ENCODE measurements at places on chromosomes 16 and 17.

- DNase-seq, result no peak
These were observed 8.0 kb downstream of the BRD7 start for GRCh38 chr16:50360779-50361178.

- no peak for DNase-seq
These were observed 65.5 kb downstream of the IRX5 start for GRCh38 chr16:54996186-54996585.

- peak; percentile 0 for DNase-seq
These were observed 834.3 kb upstream of the CDH8 start for GRCh38 chr16:62870554-62870953.

- no peak for DNase-seq
These were observed 251.9 kb downstream of the SEC14L1 start for GRCh38 chr17:77392376-77393273.

GRCh38 chr17:74822939-74823367 is 36.7 kb downstream of the GRIN2C start:
- no peak for DNase-seq

DNA sequence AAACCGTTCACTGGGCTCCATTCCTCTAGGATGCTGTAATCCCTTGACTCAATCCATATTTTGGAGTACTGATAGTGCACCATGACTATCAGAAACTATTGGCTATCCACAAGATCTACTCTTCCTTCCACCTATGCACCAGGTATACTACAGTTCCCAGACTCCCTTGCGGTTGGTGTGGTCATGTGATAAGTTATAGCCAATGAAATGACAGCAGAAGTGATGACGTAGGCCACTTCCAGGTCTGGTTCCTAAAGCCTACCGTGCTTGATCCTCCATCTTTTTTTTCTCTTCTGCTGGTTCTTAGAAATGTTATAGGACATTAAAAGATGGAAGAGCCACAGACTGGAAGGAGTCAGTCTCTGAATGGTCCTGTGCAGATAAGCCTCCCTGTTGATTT is 278.8 kb upstream of the C16orf82 start:
- no peak for DNase-seq

DNA sequence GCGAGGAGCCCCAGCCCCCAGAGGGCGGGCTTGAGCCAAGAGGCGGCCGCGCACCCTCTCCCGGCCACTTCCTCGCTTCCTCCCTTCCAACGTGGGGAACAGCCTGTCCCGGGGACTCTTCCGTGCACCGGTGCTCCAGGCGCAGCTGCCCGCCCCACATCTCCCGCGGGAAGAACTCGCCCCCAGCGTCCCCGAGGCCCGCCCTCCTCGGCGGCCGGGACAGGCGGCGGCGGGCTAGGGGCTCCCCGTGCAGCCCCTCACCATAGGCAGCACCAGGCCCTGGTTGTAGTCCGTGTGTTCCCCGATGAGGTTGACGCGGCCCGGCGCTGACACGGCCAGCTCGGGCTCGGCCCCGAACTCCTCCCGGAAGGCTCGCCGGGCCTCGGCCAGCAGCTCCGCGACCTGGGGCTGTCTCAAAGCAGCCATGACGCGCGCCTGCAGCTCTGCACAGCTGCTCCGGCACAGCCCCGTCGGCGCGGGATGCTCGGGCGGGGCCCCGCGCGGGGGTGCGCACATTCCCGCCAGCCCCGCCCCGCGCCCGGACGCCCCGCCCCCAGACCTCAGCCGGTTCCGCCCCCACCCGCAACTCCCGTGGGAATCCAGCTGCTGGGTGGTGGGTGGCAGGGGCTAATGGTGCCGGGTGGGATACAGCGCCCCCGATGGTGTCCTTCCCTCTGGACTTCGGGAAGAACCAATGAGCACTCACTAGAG is at the start of gene GALK1:
TSS of gene GALK1 (minus strand) at position 482 of the 711 bp plus-strand sequence. CDS start at position 426, 56 bp downstream.
- DNase-seq, result no peak

DNA sequence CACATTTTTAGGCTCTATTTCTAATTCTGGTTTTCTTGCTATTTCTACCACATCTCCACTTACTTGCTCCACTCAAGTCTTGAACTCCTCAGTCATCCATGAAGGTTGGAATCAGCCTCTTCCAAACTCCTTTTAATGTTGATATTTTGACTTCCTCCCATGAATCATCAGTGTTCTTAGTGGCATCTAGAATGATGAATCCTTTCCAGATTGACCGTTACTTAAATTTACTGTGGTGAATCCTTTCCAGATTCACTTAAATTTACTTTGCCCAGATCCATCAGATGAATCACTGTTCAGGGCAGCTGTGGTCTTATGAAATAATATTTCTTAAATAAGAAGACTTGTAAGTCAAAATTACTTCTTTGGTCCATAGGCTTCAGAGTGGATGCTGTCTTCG is 32.4 kb downstream of the CLTC start:
- no peak for DNase-seq

- no peak for DNase-seq
These were observed 178.8 kb downstream of the MAP2K6 start for GRCh38 chr17:69593351-69593715.

- DNase-seq, result no peak
These were observed 29.8 kb upstream of the CRYBA1 start for GRCh38 chr17:29216856-29217255.

DNA sequence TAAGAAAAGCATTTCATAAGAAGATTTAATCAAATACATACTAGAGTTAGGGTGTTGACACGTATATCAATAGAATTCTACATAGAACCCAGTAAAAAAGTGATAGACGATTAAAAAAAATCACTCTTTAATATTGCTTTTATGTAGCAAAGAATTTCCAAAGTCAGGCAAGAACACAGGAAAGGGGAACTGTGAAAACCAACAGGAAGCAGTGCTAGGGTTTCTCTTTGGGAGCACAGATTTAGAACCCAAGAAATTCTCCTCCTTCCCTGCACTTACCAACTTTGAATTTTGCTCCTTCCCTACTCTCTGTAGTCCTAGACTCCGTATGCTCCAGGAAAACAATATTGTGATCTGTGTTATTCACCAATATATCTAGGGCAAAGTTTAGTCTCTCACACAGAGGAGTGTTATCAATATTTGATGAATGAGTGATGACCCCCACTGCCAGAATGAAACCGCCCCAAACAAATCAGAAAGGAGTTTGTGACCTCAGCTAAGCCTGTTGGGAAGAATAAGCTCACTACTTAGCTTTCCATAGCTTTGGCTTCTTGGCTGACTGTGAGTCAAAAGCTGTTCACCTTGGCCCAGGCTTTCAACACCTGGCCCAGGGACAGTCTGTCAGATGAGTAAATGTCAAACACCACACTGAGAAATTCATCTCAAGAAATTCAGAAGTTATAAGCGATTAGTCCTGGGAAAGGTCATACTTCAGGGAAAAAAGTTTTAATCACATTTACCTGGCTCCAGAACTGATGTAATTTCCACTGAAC is 8.6 kb downstream of the RFWD3 start:
- no peak for DNase-seq

- no peak for DNase-seq
These were observed 76.5 kb upstream of the CLEC18B start for GRCh38 chr16:74497761-74498160.

DNA sequence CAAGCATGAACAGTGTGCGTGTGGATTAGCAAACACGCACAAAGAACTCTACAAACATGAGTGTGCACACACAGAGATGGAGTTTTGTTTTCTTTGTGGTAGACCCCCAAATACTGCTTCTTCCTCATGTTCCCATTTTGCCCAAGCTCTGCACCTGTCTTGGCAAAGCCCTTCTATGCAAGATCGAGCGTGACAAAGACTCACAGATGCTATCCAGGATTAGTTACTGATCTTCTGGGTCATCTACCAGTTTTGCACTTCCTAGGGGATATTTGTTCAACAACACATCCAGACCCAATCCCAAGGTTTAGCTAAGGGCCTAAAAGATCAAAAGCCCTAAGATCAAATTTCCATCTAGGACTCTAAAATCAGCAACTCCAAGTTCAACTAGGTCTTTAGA is 16.0 kb downstream of the LRRC36 start:
- no peak for DNase-seq

DNA sequence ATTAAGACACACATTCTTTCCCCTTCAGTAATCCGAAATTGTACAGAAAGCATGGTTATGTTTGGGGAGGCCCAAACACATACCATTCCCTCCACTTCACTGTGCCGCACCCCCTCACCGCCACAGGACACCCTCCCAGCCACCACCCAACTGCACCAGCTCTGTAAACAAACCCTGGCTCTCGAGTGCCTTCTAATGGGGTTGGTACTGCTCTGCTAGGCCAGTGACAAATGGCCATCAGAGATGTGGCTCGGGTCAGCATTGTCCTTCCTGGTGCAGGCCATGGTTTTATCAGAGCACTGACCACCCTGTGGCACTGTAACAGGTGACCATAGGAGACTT is 24.0 kb upstream of the SREBF1 start:
- no peak for DNase-seq

DNA sequence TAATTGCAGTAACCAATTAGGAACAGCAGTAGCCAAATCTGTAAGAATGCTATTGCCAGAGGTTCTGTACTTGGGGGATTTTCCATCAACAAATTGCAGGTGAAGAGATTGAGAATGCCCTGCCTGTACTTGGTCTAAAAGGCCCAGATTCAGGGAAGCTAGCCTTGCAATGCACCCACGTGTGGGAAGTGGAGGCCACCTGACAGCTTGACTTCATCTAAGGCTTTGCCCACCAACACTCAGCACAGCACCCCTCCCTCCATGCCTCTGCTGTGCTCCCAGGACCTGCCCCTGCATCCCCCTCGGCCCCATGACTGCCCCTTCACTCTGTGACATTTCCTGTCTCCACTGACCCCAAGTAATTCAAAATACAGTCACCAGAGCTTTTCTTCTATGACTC is 79.1 kb upstream of the CDH5 start:
- no peak for DNase-seq

GRCh38 chr16:12898551-12898950 is 2.8 kb upstream of the SHISA9 start:
- no peak for DNase-seq

- no peak for DNase-seq
These were observed 357.2 kb upstream of the TNRC6C start for GRCh38 chr17:77601054-77601979.

GRCh38 chr17:34434052-34434451 is 71.0 kb upstream of the CCL1 start:
- no peak for DNase-seq

DNA sequence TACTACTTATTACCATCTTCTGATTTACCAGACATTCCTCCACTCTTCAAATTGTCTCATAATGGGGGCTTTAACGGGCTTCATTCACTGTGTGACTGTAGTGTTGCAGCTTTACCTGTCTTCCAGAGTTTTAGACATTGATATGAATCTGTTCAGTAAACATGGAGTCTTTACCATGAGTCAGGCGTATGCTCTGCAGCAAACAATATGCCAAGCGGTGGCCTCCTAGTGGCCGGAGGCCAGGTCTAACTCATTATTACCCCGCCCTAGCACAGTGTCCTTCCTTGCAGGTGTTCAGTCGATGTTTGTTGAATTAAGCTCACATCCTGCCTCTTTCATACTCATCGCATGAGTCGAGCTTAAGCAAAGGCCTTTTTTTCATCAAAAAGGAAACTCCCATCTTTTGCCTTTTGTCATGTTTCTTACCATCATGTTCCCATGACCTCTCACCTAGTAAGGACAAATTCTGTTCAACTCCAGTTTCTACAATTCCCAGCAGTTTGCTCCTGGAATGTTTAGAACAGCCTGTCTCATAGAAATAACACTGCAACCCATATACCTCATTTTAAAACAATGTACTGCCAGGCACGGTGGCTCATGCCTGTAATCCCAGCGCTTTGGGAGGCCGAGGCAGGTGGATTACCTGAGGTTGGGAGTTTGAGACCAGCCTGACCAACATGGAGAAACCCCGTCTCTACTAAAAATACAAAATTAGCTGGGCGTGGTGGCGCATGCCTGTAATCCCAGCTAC is 39.4 kb downstream of the TUBD1 start:
- DNase-seq, result no peak

GRCh38 chr17:61415374-61416210 is 15.9 kb downstream of the TBX2 start:
- no peak for DNase-seq

DNA sequence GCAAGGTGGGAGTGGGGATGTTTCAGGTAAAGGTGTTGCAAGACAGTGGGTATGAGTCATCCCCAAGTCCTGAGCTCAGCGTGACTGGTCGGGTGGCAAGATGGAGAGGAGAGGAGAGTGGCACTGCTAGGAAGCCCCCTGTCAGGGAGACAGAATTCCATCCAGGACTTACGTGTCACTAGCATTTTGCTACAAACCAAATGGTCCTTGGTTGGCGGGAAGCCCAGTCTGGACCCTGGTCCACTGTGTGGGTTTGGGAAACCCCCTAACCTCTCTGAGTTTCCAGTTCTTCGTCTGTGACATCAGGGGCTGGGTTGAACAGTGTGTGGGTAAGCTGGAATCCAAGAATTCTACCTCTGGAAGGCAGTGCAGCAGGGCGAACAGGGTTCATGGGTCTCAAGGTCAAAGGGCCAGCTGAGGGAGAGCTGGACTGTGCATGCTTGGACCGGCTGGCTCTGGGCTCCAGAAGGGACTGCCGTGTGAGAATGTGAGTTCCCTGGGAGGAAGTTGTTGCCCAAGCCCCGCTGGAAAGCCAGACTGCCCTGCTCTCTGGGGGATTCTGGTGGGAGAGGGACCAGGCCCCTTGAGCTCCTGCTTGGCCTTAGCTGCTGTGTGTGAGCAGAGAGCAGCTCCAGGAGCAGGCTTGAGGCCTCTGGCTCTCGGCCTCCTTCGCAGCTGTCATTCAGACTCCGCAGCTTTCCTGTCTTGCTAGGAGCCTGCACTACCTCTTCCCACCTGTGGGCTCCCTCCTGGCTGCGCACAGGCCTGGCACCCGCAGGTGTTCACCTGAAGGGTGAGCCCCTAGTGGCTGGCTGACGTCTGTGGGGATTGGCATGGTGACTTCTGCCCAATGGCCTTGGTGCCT is 84.6 kb downstream of the NT5M start:
- no peak for DNase-seq

GRCh38 chr17:80980397-80981061 is 11.1 kb upstream of the CHMP6 start:
- no peak for DNase-seq

DNA sequence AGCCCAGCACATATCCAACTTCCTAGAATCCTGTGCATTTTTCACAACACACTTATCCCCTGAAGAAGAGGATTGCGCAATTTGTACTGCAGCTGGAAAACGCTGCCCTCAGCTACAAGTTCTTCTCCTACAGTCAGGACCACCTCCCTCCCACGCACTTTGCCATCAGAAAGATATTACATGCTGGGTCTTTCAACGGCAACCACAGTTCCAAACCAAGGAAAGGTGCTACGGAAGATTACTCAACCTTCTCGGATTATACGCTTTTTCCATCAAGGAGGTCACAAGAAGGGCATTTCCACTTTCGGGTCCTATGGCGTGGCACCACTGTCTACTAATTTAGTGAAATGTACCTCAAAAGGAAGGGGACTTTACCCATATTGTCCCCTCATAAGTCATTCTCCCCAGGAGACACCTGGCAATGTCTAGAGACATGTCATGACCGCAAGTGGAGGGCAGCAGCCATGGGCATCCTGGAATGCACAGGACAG is 35.2 kb downstream of the USP7 start:
- no peak for DNase-seq

GRCh38 chr16:24023621-24024020 is 187.8 kb downstream of the PRKCB start:
- no peak for DNase-seq

Data from fibroblast of skin of left biceps (primary cell).